ENCODE measurements at places on chromosomes 3 and 15.

GRCh38 chr3:137866933-137867332, 102.8 kb downstream of the SOX14 start:
- DNase-seq, result no peak

DNA sequence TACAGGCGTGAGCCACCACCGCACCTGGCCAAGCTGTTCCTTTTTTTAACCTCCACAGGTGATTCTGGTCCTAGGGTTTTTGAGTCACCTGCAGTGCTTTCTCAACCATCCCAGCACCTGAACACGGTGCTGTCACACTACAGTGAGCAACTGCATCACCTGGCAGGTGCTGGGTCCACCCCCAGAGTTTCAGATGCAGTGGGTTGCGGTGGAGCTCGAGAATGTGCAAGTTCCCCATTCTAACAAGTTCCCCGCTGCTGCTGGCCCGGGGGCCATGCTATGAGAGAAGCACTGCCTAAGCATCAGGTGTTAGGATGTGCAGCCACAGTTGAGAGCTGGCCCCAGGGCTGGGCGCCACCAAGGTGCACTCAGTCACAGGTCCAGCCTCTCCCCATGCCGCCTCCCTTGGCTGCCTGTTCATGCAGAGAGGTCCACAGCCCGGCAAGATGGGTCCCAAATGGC, 18.0 kb downstream of the ISG20 start:
- DNase-seq, result no peak

DNA sequence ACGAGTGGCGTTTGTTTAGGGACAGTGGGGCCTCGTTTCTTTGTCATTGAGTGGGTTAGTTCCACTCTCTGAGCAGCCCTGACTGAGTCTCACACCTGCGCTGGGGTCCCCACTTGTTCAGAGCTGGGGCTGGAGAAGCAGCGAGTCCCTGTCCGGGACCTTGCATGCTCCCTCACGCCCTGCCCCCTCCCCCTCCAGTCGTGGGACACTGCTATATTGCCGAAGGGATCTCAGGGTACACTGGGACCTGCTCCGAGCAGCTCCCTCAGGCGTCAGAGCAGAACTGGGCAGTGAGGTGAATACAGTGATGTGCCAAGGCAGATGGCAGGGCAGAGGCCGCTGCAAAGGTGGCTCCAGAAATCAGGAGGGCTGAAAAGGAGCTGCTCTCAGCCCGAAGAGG, 59.9 kb upstream of the KLF13 start:
- DNase-seq, result no peak

- DNase-seq, result no peak
Measured at GRCh38 chr3:54421943-54422342, 299.6 kb downstream of the CACNA2D3 start.

DNA sequence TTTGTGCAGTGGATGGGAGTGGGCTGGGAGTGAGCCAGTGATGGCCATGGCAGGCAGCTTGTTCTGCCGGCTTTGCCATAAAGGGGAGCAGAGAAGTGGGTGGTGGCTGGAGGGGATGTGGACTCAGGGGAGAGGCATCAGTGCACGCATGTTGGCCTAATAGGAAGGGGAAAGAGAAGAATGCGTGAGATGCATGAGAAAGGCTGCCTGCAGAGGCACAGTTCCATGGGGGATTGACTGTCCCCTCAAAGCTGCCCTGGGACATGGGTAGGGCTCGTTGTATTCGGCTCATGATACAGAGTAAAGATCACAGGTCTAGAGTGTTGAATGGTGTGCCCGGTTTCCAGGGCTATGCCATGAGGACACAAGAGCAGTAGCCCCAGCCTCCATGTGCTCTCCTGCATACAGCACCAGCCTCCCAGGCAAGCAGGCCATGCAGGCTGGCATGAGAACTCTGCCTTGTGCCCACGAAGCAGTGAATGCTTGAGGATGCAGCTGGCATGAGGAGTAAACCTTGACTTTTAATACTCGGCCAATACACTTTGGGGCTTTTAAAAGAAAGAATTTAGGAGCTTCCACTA, 68.0 kb upstream of the SNRPA1 start:
- DNase-seq, result no peak

DNA sequence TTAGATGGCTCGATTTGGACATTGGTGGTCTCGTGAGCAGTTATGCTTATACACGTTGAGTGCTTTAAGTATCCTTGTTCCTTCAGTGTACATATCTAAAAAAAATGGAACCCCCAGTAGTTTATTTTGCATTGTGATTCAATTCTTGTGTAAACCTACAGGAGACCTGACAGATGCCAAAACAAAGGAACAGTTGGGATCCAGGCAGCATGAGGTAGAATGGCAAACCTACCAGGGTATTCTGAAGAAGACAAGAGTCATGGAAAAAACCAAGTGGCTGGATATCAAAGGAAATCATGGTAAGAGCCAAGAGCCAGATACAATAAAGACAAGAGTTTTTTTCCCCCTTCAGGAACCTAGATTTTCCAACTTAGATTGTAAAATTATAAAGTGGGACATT, 2.0 kb downstream of the TMEM62 start:
- DNase-seq, result no peak

- DNase-seq, result peak; percentile 58
Measured at GRCh38 chr15:83207009-83207659, 489 bp downstream of the HDGFL3 start.

DNA sequence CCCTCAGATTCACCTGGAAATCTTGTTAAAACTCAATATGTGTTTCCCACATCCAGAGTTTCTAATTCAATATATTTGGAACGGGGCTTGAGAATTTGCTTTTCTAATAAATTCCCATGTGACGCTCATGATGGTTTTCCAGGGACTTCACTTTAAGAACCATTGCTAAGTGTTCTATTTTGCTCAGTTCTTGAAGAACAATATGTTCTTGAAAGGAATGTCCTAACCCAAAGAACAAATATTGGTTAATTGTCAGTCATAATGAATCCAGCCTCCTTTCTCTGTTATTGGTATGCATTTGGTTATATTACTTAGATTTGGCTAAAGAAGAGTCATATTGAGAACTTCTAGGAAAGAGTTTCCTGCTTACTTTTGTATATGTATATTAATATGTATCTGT, 4.4 kb upstream of the PLSCR2 start:
- DNase-seq, result no peak

- DNase-seq, result peak; percentile 6
Measured at GRCh38 chr3:135736740-135737139, 228.8 kb upstream of the PPP2R3A start.

DNA sequence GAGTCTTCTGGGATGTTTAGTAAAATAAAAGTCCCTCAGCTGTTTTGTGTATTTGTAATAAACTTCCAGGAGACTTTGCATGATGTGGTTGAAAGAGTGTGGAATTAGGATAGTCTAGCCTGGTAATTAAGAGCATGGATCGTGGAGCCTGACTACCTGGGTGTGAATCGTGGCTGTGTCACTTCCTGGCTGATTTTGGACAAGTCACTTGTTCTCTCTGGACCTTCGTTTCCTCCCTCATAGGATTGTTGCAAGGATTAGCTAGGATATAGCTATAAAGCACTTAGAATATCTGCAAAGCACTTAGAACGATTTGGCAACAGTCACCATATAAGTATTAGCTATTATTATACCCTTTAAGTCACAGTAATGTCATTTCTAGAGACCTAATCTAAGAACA, 40.2 kb downstream of the SLMAP start:
- DNase-seq, result no peak

DNA sequence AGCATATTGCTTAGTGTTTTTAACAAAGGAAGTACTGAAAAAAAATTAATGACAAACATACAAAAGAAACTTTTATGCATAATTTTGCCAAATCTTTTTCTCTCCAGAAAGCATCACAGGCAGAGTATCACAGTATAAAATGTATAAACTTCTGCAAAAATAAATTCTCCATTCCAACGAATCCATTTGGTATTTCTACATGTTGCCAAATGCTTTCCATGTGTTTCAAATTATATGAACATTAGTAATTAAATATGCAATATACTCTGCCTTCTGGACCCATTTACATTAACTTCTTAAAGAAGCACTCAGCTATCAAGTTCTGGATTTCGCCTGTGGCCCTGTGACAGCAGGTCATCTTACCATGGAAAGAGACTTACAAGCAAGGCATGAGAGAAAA, 189.1 kb upstream of the ALCAM start:
- no peak for DNase-seq

GRCh38 chr15:95350908-95351307, 979.6 kb upstream of the NR2F2 start:
- no peak for DNase-seq

- DNase-seq, result no peak
Measured at GRCh38 chr3:180911876-180912303, 580 bp upstream of the FXR1 start.

- no peak for DNase-seq
Measured at GRCh38 chr15:26773917-26774316, 1.1 kb upstream of the GABRB3 start.

DNA sequence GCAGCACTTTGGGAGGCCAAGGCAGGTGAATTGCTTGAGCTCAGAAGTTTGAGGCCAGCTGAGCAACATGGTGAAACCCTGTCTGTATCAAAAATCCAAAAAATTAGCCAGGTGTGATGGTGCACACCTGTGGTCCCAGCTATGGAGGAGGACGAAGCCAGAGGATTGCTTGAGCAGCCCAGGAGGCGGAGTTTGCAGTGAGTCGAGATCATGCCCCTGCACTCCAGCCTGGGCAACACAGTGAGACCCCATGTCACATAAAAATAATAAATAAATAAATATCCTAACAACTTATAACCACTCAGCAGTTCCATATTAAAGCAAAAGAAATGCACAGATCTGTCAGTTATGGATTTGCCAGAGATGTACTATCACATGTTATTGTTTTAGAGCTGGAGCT, 62.6 kb downstream of the LMLN start:
- DNase-seq, result no peak

GRCh38 chr3:111610189-111610588, 15.0 kb upstream of the ZBED2 start:
- no peak for DNase-seq

GRCh38 chr3:29949940-29950616, 656.3 kb upstream of the TGFBR2 start:
- no peak for DNase-seq

GRCh38 chr3:31534065-31534425, 1.3 kb downstream of the STT3B start:
- DNase-seq, result no peak

GRCh38 chr3:194087995-194088855, 47.7 kb upstream of the HES1 start:
- no peak for DNase-seq

GRCh38 chr15:97248376-97248775, 712.1 kb upstream of the ARRDC4 start:
- DNase-seq, result no peak

DNA sequence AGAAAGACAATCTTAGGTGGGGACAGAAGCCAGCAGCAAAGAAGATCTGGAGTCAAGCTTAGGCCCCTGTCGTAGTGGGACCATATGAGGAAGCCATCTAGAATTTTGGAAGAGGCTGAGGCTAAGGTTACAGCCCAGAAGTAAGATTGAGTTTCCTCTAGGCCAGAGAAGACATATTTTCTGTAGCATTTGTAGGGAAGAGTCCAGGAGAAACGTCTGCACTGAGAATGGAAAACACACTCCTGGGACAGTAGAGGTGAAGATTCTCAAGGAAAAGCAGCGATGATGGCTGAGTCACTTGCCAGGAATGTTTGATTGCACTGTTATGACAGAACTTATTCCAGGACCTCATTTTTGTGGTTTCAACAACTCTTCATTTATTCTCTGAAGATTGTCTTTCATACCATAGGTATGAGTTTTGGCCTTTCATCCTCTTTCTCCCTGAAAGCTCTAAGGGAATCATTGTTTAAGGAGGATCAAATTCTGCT, 107.2 kb downstream of the GTPBP8 start:
- DNase-seq, result no peak

DNA sequence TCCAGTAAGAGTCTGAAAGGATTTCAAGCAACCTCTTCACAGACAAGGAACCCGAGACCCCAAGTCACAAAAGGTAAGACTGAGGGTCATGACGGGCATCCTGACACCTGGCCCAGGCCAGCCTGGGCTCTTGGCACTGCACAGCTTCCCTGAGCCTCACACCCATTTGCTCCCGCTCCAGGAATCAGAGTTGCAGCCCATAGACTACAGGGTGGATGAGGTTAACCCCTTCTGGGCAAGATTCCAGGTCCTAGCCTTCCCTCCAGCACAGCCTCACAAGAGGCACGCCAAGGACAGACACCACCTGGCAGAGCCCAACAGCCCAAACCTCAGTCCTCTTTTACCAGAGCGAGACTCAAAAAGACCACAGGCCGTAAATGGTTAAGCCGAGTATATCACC, 36.2 kb downstream of the RBPMS2 start:
- DNase-seq, result no peak

- no peak for DNase-seq
Measured at GRCh38 chr3:89699229-89699628, 591.8 kb downstream of the EPHA3 start.

GRCh38 chr3:103371411-103371810, 936.6 kb downstream of the ZPLD1 start:
- no peak for DNase-seq

- DNase-seq, result no peak
Measured at GRCh38 chr3:23824699-23825444, 19.1 kb downstream of the UBE2E1 start.

GRCh38 chr3:184471439-184471838, 90.1 kb upstream of the EPHB3 start:
- DNase-seq, result no peak

DNA sequence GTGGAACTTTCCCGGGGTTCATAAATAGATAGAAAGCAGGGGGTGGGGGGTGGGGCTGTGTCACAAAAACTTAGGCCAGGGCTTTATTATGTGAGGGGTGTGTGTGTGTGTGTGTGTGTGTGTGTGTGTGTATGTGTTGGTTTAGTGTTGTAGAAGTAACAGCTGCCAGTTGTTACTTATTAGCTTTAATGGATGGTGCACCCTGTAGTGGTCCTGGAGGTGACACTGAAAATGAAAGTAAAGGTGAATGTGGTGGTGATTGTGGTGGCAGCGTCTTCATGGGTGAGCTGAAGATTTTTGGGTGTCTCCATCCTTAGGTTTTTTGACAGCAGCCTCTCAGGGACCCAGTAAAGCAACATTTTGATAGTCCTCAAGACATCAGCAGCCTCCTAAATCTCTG, 449.9 kb downstream of the PDCD6IP start:
- DNase-seq, result no peak

- DNase-seq, result no peak
Measured at GRCh38 chr3:4580346-4581123, 87.4 kb downstream of the ITPR1 start.

- DNase-seq, result no peak
Measured at GRCh38 chr15:95541301-95541700, 789.2 kb upstream of the NR2F2 start.

All from activated naive CD4-positive, alpha-beta T cell treated with anti-CD3 and anti-CD28 coated beads, Interleukin-2, amount 50 U/mL, for 72 hours (primary cell).